Renal cortex interstitium (tissue), 15 donors: ENCODE measurements at places on chromosomes 1 and 21. TPM values are rescaled to one million over a fixed set of nuclear protein-coding genes. Genes with fewer than 3 reads are reported as not detected.

DNA sequence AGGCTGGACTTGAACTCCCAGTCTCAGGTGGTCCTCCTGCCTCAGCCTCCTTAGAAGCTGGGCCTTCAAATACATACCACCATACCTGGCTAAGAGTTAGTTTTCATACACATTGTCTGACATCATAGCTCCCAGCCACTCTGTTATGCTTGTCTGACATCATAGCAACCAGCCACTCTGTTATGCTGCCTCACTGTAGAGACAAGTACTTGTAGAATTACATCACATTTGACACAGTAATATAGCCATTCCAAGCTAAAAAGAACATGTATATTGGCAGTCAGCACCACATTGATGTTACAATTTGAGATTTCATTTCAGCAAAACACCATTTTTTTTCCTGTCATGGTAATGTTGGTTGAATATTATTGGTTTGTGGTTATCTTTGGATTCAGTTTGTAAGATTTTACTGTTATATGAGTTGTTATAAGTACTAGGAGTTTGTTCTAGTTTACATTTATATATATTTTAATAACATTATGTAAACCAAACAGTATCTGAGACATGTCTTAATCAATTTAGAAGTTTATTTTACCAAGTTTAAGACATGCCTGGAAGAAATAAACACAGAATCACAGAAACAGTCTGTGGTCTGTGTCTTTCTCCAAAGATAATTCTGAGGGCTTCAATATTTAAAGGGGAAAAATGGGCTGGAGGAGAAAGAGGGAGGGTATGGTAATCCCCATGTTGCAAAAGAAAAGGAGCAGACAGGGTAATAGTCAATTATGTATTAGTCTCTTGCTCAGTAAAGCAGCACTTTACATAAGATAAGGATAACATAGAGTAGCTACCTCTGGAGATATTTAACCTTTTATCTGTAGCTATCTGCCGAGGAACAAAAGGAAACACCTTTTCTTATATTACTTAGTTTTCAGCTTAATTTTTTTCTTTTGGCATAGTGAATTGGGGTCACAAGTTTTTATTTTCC lies 43.0 kb downstream of the XPR1 start:
- no peak for DNase-seq

- no peak for DNase-seq
Observed at GRCh38 chr21:45359451-45360217, 45.3 kb upstream of the COL18A1 start.

GRCh38 chr1:21572221-21572620 lies 63.0 kb downstream of the ALPL start:
- DNase-seq: no peak

GRCh38 chr1:89732643-89733222 lies 88.1 kb upstream of the LRRC8D start:
- no peak for DNase-seq

DNA sequence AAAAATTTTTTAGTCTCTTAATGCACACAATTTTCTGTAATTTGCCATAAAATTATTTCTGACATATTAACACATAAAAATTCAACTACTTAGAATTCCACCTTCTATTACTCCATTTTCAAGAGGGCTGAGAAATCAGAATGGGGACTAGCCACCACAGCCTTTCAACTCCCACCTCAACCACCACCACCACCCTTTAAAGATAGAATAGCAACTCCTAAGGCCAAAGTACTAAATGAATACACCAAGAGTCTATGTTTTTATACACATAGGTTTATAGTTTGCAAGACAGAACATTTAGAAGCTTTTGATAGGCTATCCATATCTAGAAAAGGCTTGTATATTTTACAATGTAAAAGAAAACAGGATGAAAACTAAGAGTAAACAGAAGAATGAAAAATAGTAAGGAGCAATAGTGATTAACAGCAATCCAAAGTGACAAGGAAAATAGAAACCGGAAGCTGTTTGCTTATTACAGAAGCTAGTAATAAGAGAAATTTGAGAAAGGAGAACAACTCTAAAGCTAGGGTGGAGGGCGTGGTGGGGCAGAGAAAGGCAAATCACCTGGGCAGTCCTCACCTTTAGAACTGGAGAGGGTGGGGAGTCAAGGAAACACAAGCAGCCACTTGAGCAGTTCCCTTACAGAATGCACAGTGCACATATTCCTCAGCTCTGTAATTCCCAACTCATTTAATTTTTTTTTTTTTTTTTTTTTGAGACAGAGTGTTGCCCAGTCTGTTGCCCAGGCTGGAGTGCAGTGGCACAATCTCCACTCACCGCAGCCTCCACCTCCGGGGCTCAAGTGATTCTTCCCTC lies 27.7 kb downstream of the EPS15 start:
- no peak for DNase-seq

DNA sequence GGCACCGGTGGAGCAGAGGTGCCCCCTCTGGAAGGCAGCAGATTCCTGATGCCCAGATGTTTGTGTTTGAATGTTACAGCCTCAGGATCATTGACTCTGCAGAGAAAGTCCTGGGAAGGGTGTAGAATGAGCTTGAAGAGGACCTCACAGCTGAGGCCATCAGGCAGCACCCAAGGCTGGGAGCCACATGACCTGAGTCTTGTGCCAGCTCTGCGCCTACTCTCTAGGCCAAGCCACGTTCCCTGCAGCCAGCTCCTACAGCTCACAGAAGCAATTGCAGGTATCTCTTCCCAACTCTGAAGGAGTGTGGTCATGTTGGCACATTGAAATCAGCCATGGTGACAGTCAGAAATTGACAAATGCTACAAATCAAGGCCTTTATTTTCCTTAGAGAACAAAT lies 36.3 kb downstream of the GRHL3 start:
- no peak for DNase-seq

- no peak for DNase-seq
Observed at GRCh38 chr1:200896531-200897196, 2.0 kb downstream of the INAVA start.

GRCh38 chr1:193211539-193211938 lies 25.1 kb upstream of the B3GALT2 start:
- no peak for DNase-seq

GRCh38 chr1:195717651-195718050 lies 890.6 kb downstream of the KCNT2 start:
- no peak for DNase-seq

- no peak for DNase-seq
Observed at GRCh38 chr1:247357781-247358211, 26.1 kb upstream of the ZNF496 start.

DNA sequence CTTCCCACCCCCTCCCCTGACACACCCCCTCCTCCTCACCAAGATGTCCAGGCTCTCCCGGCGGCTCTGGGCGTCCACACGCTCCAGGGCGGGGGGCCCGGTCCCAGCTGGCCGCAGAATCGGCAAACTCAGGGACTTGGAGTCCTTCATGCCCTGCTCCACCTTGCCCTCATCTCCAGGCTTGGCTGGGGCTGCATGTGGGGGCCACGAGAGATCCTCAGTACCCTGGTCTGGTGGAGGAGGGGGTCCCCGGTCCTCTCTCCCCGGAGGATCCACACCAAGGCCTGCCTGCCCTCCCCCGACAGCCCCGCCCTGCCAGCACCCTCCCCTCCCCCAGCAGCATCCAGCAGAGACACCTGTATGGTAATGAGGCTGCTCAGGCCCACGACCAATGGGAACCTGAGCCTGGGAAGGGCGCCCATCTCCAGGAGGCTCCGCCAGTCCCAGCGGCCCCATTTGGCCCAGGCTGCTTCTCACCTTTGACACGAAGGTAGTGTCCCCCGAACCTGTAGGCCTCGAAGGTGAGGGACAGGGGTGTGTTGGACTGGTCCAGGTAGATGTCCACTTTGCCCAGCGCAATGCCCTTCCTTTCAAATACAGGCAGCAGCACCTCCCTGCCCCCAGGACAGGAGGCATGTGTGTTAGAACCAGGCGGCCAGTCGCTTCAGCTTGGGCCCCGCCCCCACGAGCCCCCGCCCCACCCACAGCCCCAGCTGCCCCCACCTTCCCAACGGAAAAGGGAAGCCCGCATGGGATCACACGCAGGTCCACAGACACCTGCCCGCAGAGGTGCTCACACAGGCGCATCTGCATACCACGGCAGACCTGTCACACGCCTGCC lies 8.2 kb upstream of the TNFRSF25 start:
- DNase-seq: no peak

DNA sequence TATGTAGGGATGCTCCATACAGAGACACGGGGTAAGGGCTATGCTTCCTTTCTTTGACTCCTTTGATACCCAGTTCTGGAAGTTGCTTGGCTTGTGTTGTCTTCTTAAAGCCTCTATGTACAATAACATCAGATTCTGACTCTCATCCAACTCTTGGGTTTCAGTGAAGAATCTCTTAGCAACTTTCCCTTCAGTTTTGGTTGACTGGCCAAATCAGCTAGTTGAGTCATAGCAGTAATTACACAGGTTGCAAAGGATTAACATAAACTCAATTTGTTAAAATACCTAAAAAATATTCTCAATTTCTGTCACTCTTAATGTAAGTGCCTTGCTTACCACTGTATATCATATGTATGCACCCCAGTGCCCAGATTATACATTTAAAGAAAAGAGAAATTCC lies 9.2 kb downstream of the CD1E start:
- DNase-seq: no peak

GRCh38 chr21:31872452-31873274 lies at the start of gene HUNK:
Gene HUNK, plus strand, starts transcription at chr21:31873020. Its CDS starts 655 bp downstream, at chr21:31873675.
- DNase-seq: no peak

- no peak for DNase-seq
Observed at GRCh38 chr1:174789399-174789798, 210.3 kb upstream of the CACYBP start.

DNA sequence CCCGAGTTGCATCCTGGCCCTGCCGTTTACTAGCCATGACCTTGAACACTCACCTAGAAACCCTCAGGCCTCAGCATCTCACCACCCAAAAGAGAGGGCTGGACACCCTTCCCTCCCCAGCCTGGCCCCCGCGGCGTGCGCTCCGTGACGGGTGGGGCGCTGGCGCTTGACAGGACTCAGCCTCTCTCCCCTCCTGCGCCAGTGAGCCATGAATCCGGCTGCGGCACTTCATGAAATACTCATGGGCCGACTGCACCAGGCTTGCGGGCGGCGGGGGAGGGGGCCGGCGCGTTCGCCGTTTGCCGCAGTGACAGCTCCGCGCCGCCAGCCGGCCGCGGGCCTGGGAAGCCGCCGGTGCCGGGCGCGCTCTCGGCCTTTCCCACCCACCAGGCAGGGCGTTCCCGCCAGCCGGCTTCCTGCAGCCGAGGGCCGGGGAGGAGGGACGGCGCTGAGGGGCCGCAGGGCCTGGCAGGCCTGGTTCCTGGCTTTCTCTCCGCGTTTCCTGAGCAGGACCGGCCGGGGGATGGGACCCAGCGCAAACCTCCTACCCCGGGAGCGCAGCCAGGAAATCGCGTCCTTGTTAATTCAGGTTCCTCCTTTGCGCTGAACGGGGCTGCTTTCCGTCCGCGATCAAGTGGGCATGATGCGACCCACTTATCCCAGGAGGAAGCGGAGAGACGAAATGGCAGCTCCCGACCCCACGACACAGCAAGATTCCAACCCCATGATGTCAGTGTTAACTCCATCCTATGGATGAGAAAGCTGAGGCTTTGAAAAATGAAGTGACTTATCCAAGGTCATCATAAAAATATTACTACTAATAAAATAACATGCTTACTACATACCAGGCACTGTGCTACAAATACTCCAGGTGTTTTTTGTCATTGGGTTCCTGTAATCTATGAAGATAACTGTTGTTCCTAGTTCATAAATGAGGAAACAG lies 9.1 kb upstream of the LUZP1 start:
- peak; percentile 69 for DNase-seq

DNA sequence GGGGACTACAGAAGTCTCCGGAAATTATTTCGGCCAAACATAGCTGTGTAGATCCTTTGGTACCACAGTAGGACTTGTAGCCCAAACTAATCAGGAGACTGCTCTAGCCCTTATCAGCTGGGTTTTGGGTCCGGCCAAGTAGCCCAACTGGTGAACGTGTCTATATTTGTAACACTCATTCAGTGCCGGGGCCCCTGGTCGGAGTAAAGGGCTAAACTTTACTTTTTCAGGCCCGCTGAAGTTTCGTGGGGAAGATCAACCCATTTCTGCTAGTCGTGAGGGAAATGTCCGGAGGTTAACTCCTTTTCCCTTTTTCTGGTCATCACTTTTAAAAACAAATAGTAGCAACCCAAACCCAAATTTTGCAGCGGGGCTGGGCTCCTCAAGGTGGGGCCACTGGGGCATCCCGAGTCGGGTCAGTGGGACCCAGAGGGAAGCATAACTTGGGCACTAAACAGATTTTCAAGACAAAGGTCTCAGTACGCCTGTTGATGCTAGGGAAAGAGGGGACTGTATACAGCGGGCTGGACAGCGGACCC lies 1.7 kb downstream of the LHX9 start:
- DNase-seq: no peak

DNA sequence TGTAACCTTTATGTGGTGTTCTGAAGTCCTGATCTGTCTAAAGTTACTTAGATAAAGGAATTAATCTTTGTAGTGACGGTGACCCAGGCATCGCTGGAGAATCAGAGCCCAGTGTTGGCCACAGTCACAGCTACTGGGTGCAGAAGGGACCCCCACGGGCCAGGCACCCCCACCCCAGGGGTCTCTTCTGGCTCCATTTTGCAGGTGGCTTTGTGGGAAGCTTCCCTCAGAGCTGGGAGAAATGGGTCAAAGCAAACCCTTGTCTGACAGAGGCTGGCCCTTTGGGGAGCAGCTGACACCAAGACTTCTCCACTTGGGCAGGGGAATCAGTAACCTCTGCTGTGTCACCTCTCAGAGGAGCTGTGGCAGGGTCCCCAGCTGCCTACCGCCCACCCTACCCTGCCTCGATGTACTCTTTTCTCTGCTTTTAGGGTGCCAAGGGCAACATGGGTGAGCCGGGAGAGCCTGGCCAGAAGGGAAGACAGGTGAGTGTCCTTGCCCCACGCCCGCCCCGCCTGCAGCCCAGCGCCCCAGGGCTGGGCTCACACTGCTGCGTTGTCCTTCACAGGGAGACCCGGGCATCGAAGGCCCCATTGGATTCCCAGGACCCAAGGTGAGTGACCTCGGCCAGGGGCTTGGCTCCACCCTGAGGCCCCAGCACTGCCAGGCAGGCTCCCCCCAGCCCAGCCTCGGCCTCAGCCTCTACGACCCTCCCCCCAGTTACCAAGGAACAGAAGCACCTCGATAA lies 17.7 kb downstream of the COL6A2 start:
- DNase-seq: no peak

Gene ADCY10
- polyA plus RNA-seq: 0.73 TPM

Gene AIRE
- 0.80 TPM for polyA plus RNA-seq

Gene WNT9A
- polyA plus RNA-seq: 1.7 TPM

Gene OR2M3
- polyA plus RNA-seq: 0.06 TPM

Gene BECN2
- polyA plus RNA-seq: not detected

Gene KRTAP19-3
- polyA plus RNA-seq: not detected

Gene FCMR
- polyA plus RNA-seq: 1.7 TPM

Gene NR0B2
- polyA plus RNA-seq: 1.2 TPM

Gene IL23R
- not detected for polyA plus RNA-seq

Gene TTLL10
- polyA plus RNA-seq: 0.88 TPM

Gene RGS16
- 0.84 TPM for polyA plus RNA-seq

Gene STUM
- polyA plus RNA-seq: 1.5 TPM

Gene FNDC5
- polyA plus RNA-seq: 46.5 TPM

Gene RGS8
- polyA plus RNA-seq: 0.06 TPM

Gene CRNN
- not detected for polyA plus RNA-seq

Gene MYOG
- polyA plus RNA-seq: 0.20 TPM

Gene FAM167B
- 13.3 TPM for polyA plus RNA-seq

Gene KDF1
- 8.0 TPM for polyA plus RNA-seq

Gene RNF223
- 0.82 TPM for polyA plus RNA-seq

Gene EPS8L3
- 0.62 TPM for polyA plus RNA-seq
